Right lobe of liver (tissue), 6 donors: ENCODE measurements at places on chromosomes 7 and 10. TPM values are rescaled to one million over a fixed set of nuclear protein-coding genes. Genes with fewer than 3 reads are reported as not detected.

CPED1 gene
- total RNA-seq: 41.8 TPM

ABCA13 gene
- 2.6 TPM for total RNA-seq

TRIM73 gene
- 4.0 TPM for total RNA-seq

MEOX2 gene
- total RNA-seq: 0.19 TPM

NPY gene
- not detected for total RNA-seq

GRCh38 chr7:130963339-130963738 lies 229.3 kb upstream of the KLF14 start:
- H3K27me3 ChIP-seq: no peaks in the 10 kb centered on the region
- H3K4me3 ChIP-seq: no peak overlapping the region
- H3K4me1 ChIP-seq: no peaks in the 10 kb centered on the region

LIPF gene
- not detected for total RNA-seq

- H3K27ac ChIP-seq: no peak overlapping the region
- no peaks in the 10 kb centered on the region for H3K4me1 ChIP-seq
- no peaks in the 10 kb centered on the region for H3K36me3 ChIP-seq
- H3K27me3 ChIP-seq: no peaks in the 10 kb centered on the region
These were observed 72.2 kb downstream of the CHST15 start for GRCh38 chr10:124020981-124021815.

- no peak overlapping the region for H3K4me3 ChIP-seq
- H3K27me3 ChIP-seq: no peaks in the 10 kb centered on the region
- no peak for DNase-seq
- H3K27ac ChIP-seq: no peak overlapping the region
- H3K4me1 ChIP-seq: no peaks in the 10 kb centered on the region
These were observed 382.4 kb downstream of the ARL4A start for GRCh38 chr7:13069841-13070240.

GRCh38 chr7:69640216-69640615 lies 41.9 kb downstream of the AUTS2 start:
- no peaks in the 10 kb centered on the region for H3K4me1 ChIP-seq
- no peak overlapping the region for H3K4me3 ChIP-seq
- no peaks in the 10 kb centered on the region for H3K36me3 ChIP-seq
- DNase-seq: no peak

- peak overlapping the region; percentile 97 for H3K4me3 ChIP-seq
- no peak for DNase-seq
- H3K4me1 ChIP-seq: no peaks in the 10 kb centered on the region
- peak overlapping the region; percentile 92 for H3K27ac ChIP-seq
- peaks cover 16% of the 10 kb centered on the region for H3K36me3 ChIP-seq
These were observed 519 bp upstream of the ZNF655 start for GRCh38 chr7:99557940-99558305.

DNA sequence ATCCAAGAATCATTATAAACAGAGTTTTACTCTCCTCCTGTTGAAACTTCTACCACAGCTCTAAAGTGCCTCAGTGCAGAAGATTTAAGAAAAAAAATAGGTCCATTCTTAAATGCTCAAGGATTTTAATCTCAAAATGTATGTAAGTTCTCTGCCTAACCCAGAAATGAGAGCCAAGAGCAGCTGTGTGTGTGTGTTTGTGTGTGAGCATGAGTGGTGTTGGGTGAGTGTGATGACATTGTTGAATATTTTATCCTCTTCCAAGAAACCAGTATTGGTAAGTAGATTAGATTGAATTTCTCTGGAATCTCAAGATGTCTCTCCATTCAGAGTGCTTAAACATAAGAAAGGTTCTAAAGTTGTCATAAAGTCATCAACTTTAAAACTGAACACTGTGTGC lies 363.6 kb upstream of the NFE2L3 start:
- H3K4me1 ChIP-seq: no peaks in the 10 kb centered on the region
- H3K36me3 ChIP-seq: no peaks in the 10 kb centered on the region
- H3K27ac ChIP-seq: no peak overlapping the region
- DNase-seq: no peak

DNA sequence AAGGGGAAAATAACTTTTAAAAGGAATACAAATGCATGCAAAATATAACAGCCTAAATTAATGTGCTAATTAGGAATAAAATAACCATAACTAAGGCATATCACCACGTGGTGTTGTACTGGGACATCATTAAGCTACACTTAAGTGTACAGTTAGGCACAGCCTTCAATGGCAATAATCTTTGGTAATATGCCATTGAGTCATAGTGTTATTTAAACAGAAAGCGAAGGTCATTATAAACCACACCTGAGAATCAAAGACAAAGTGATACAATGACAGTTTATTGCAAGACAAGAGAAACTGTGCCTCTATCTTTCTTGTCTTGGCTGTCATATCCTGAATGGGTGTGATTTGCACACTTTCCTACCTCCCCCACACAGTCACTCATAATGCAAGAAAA lies 30.5 kb upstream of the AUTS2 start:
- no peak overlapping the region for H3K27ac ChIP-seq
- no peaks in the 10 kb centered on the region for H3K27me3 ChIP-seq
- no peak overlapping the region for H3K4me3 ChIP-seq
- DNase-seq: no peak
- no peaks in the 10 kb centered on the region for H3K4me1 ChIP-seq
- no peaks in the 10 kb centered on the region for H3K36me3 ChIP-seq
